ENCODE measurements at places on chromosomes 12 and 14. TPM values are rescaled to one million over a fixed set of nuclear protein-coding genes. Genes with fewer than 3 reads are reported as not detected.

GRCh38 chr12:90393089-90393488 lies 561.9 kb downstream of the CCER1 start:
- H3K36me3 ChIP-seq = no peaks in the 10 kb centered on the region
- no peaks in the 10 kb centered on the region for H3K4me1 ChIP-seq
- H3K4me3 ChIP-seq = no peak overlapping the region
- no peak for DNase-seq
- no peaks in the 10 kb centered on the region for H3K27me3 ChIP-seq

DNA sequence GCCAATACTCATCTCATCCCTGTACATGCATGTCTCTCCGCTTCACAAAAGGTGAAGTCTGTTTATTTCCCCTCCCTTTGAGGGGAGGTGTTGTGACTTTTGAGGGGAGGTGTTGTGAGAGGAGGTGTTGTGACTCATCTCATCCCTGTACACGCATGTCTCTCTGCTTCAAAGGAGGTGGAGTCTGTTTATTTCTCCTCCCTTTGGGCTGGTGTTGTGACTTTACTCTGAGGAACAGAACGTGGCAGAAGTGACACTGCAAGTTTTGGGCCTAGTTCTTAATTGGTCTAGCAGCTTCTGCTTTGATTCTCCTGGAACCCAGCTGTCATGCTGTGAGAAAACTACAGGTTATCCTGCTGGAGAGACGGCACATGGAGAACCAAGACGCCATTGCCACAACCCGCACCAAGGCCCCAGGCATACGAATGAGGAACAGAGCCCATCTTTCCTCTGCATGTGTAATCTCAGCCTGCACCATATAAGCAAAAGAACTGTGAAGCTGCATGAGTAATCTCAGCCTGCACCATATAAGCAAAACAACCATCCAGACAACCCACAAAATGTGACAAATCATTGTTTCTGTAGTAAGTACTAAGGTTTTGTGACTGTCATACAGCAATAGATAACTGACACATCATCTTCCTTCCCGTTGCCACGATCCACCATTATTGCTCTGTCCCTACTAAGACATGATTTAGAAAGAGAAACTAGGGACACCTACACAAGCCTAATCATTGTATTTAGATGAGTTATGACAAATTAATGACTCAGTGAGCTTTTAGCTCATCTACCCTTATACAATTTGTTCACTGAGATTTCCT lies 30.0 kb downstream of the GALNT4 start:
- peaks cover 4% of the 10 kb centered on the region for H3K36me3 ChIP-seq
- no peaks in the 10 kb centered on the region for H3K27me3 ChIP-seq
- H3K4me3 ChIP-seq = no peak overlapping the region
- no peak for DNase-seq

DNA sequence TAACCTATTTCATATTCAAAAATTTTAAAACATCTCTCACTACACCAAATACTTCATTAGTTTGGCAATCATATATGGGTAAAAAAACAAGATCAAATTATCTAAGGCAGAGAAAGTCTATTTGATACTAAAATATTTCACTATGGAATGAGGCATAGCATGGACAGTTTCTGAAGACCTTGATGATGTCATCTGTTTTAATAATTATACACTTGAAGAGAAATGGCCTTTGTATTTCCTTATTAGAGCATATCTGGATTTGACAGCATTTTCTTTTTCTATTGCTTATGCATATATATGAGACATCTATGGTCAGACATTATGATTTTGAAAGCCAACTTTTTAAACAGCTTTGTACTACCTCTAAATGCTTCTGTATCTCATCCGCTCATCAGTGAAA lies 88.6 kb downstream of the DDHD1 start:
- H3K4me3 ChIP-seq = no peak overlapping the region
- no peak for DNase-seq

DNA sequence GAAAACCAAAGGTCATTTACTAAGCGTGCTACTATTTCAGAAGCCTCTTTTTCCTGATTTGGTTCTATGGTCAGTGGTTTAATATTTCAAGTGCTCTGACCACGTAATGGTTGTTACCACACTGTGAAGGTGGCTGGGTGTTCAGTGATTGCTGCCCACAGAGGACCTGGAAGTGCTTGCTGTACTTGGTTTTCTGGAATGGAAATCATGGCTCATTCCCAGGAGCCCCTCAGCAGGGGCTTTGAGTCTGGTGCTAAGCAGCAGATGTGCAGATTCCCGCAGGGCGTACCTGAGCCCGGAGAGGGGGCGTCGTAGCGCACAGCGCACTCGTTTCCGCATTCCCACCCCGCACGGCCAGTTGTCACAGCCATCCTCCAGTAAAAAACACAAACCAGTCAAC lies 50.5 kb downstream of the TRAF3 start:
- H3K27me3 ChIP-seq = no peaks in the 10 kb centered on the region
- DNase-seq = no peak
- no peak overlapping the region for H3K27ac ChIP-seq
- H3K4me3 ChIP-seq = no peak overlapping the region

- peak; percentile 42 for DNase-seq
- H3K4me1 ChIP-seq = peaks cover 29% of the 10 kb centered on the region
- peak overlapping the region; percentile 70 for H3K4me3 ChIP-seq
Observed at GRCh38 chr12:14769466-14769968, 33.8 kb downstream of the WBP11 start.

GRCh38 chr14:76958020-76958979 lies 70.2 kb downstream of the IRF2BPL start:
- no peaks in the 10 kb centered on the region for H3K36me3 ChIP-seq
- peak overlapping the region; percentile 53 for H3K27ac ChIP-seq
- no peaks in the 10 kb centered on the region for H3K27me3 ChIP-seq
- no peak for DNase-seq

DNA sequence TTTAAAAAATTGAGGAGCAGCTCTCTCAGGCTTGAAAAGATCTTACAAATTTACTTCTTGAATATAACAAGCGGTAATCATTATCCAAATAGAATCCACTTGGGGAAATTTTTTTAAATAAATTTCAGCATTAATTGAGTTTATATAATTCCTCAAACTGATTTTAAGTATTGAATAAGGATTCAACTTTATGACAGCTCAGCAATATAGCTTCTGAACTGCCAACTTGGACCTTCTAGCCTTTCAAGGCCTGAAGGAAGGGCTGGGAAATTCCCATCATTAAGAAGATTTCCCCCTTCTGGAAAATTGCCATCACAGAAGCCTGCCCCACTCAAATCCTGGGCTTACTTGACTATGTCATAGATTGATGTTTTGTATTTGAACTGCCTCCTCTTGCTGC lies 57.5 kb upstream of the GARIN2 start:
- H3K4me1 ChIP-seq = no peaks in the 10 kb centered on the region
- H3K27ac ChIP-seq = no peak overlapping the region
- no peak overlapping the region for H3K4me3 ChIP-seq
- H3K27me3 ChIP-seq = no peaks in the 10 kb centered on the region

GRCh38 chr12:22702690-22703089 lies 77.7 kb downstream of the ETNK1 start:
- no peak overlapping the region for H3K4me3 ChIP-seq
- H3K4me1 ChIP-seq = no peaks in the 10 kb centered on the region
- H3K27ac ChIP-seq = no peak overlapping the region
- H3K36me3 ChIP-seq = no peaks in the 10 kb centered on the region

LRRC10 gene
- not detected for total RNA-seq

KRT73 gene
- total RNA-seq = not detected
